ENCODE measurements at places on chromosomes 1 and 21.

GRCh38 chr1:51423073-51423821 is 92.9 kb upstream of the TTC39A start:
- DNase-seq = no peak

DNA sequence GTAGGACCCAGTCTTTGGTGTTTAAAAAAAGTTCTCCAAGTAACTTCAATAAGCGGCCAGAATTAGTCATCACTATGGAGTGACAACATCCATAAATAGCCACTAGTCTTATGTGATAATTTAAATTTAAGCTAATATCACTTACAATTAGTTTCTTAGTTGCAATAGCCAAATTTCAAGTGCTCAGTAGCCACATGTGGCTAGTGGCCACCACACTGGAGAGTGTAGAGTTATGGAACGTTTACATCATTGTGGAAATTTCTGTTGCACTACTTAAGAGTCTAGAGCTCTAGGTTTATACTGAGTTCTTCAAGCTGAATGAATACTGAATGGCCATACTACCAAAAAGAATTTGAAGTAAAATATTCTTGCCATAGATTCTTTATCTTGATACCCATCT is 121.1 kb downstream of the RUNX1 start:
- no peak for DNase-seq

DNA sequence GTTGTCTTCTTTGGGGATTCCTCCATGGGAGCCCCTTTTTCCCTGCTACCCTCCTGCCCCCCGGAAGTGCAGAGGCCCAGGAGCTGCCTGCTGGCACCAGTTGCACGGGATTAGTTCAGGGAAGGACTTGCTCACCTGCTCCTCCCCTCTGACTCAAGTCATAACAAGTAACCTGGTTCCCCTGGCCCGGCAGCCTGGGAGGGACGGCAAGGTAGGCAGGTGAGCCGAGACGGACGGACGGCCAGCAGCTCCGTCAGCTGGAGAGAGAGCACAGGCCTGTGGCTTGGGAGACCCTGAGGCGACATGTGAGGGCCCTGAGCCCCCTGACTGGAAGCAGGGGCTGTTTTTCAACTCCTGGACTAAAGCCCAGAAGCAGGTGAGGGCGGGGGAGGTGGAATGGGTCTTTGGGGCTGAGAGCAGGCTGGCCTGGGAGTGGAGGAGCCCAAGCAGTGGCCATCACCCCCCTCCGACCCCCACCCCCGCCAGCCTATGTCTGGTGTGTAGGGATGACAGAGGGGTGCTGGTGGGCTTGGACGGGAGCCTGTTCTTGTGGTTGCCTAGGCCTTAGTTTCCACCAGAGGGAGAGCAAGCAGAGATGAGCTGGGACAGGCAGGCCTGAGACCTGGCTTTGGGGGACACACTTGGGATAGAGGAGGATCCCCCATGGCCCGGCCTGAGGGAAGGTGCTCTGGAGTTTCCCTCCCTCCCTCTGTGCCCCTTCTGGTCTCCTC is at the start of gene INAVA:
Gene INAVA, plus strand, starts transcription at position 189 of the 731 bp plus-strand sequence. CDS start 3,501 bp downstream, outside the sequence.
- DNase-seq = no peak

DNA sequence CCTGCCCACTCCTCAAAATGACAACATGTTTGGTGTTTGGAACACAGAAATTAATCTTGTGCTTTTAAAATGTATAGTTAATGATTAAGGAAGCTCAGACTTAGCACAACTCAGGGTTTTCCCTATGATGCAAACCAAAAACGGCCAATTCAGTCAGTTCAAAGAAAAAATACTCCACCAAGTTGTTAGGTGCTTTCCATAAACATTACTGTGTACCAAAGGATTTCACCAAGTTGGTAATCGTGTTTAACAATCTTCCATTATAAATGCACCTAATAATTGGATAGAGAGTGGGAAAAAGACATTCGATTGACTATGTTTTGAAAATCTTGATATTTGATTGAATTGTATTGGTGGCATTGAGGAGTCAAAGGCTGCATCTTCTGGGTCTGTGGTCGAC is 33.3 kb upstream of the DUSP10 start:
- peak; percentile 50 for DNase-seq

- DNase-seq = peak; percentile 27
Measured at GRCh38 chr1:207839083-207839413, 71.9 kb downstream of the CD34 start.

DNA sequence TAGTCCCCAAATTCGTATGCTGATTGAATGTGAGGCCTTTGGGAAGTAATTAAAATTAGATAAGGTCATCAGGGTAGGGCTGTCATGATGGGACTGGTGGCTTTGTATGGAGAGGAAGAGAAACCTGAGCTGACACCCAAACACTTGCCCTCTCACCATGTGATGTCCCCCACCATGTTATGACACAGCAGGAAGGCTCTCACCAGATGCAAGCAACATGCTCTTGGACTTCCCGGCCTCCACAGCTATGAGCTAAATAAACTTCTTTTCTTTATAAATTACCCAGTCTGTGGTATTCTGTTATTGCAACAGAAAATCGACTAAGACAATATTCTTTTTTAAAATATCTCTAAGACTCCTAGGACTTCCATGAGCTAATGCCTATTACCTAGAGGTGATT is 43.6 kb upstream of the GUCA2B start:
- no peak for DNase-seq

Measured in activated CD4-positive, alpha-beta T cell treated with anti-CD3 and anti-CD28 coated beads, Interleukin-2, amount 50 U/mL, for 16 hours (primary cell).